ENCODE measurements at places on chromosomes 1 and 21.

DNA sequence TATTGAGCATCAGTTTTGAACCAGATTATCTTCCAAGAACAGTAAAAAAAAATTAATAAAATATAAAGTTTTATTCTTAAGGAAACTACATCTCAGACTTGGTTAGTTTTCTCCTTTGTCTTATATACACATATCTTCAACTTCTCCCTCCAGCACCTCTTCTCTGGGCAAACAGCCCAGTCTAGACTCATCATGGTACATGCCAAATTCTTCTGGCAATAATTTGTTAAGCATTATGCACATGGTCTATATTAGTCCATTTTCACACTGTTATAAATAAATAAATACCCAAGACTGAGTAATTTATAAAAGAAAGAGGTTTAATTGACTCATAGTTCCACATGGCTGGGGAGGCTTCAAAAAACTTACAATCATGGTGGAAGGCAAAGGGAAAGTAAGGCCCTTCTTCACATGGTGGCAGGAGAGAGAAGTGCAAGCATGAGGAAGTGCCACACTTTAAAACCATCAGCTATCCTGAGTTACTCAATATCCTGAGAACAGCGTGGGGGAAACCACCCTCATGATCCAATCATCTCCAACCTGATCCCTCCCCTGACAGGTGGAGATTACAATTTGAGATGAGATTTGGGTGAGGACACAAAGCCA is 108.7 kb upstream of the RNPC3 start:
- no peak for DNase-seq

DNA sequence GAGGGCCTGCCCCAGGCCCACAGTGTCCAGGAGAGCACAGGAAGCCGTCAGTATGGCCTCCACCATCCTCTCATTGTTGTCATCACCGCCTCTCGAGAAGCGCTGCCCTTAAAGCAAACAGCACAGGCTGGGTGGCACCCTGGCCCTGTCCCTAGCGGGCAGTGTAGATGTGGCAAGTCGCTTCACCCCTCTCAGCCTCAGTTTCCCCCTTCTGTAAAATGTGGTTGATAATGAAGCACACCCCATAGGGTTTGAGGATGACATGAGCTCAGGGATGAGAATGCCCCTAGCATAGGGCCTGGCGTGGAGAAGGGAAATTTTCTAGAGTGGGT is 13.4 kb downstream of the PLA2G2F start:
- DNase-seq = no peak

DNA sequence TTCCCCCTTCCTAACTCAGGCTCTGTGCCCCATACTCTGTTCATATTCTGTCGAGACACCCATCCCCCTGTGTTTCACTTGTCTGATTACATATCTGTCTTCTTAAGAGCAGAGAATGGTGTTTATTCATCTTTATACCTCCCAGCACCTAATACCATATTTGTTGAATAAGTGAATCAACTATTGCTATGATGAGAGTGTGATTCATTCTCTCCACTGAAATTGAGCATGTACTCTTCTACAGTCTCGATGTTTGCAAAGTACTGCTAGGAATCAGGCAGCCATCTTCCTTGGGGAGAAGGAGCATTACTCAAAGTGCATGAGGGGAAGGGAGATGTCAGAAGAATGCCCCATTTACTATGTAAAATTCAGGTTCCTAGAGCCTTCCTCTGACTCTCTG is 27.0 kb downstream of the TBX15 start:
- DNase-seq = no peak

GRCh38 chr1:151581451-151581850 is 30.4 kb upstream of the SNX27 start:
- no peak for DNase-seq

- DNase-seq = no peak
These were observed 21.1 kb downstream of the PLA2G4A start for GRCh38 chr1:186849826-186850225.

- DNase-seq = no peak
These were observed 53.3 kb upstream of the GJA8 start for GRCh38 chr1:147849098-147849895.

DNA sequence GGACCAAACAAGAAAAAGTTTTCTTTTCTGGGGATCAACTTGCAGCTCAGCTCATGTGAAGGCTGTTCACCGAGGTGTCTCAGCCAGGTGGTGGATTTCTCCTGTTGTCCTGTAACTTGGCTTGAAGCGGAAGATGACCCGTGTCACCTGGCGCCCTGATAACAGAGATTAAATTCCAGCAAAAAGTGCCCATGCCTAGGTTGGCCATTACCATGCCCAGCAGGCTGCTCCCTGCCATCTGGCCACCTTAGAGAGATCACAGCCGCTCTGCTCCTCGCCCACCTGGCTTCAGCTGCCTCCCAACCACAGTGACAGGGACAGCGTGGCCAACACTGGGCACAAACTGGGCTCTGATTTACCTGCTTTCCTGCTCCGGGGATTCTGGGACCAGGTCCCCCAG is 149.5 kb downstream of the ZBTB18 start:
- no peak for DNase-seq

DNA sequence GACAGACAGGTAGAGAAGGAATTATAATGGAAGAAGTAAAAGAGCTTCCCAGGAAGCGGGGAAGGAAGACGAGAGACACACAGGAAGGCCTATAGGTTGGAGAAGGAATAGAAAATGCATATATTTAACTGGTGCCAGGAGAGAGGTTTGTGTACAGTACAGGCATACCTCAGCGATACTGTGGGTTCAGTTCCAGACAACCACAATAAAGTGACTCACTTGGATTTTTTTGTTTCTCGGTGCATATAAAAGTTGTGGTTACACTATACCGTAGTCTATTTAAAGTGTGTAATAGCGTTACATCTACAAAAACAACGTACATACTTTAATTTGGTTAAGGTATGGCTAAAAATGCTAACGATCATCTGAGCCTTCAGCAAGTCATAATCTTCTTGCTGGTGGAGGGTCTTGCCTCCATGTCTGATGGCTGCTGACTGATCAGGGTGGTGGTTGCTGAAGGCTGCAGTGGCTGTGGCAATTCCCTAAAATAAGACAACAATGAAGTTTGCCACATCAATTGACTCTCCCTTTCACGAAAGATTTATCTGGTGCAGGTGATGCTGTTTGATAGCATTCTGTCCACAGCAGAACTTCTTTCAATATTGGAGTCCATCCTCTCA is 16.0 kb downstream of the YARS1 start:
- DNase-seq = no peak

- no peak for DNase-seq
These were observed 35.4 kb downstream of the SEC16B start for GRCh38 chr1:177934461-177934860.

- DNase-seq = peak; percentile 31
These were observed 42.7 kb downstream of the HSD3B1 start for GRCh38 chr1:119549719-119550132.

GRCh38 chr21:39502631-39503030 is 50.9 kb downstream of the SH3BGR start:
- no peak for DNase-seq

DNA sequence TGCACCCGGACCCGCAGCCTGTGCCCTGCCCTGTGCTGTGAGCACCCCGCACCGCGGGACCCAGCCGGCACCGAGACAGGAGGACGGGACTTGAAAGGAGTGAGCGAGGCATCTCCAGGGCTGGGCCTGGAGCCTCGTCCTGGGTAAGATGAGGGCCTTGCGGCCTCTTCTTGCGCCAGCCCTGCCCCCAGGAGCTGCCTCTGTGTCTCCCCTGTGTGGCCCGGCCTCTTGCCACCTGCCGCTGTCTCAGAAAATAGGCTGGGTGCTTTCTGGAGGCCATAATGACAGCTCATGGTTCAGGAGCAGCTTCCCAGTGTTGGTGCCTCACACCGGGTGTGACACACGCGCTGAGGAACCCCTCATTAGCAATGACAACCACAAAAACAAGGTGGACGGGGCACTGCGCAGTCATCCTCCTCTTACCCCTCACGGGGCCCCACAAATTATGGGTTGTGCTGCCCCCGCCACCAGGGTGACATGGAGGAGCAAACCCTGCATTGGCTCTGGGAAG is 161.5 kb upstream of the C1orf174 start:
- DNase-seq = no peak

- no peak for DNase-seq
These were observed 256.8 kb upstream of the C1orf105 start for GRCh38 chr1:172163498-172164215.

DNA sequence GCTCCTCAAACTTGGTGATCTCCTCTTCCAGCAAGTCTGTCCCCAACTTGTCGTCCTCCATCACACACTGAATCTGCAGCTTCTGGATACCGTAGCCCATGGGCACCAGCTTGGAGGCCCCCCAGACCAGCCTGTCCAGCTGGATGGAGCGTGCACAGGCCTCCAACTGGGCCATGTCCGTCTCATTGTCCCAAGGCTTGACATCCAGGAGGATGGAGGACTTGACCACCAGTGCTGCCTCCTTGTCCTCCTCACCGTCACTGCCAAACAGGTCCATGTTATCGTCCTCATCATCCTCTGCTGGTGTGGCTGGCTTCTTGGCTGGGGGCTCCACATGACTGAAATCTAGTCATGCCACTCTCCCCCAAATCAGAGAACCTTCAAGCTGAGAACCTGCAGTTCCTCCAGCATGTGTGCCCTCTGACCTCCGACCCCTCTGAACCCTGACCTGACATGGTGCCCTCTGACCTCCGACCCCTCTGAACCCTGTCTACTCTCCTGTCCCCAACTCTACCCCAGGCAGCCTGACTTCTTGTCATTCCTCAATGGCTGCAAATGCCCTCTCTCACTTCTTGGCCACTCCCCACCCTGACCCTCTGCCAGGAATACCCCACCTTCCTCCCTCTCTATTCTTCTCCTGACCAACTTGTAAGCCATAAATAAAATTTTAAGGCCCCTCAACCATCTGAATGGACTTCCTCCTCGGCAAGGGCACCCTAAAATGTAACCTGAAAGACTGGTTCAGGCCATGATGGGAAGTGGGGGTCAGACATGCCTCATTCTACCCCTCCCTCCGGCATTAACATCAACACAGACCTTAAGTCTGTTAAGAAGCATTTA is 275.7 kb upstream of the C1orf174 start:
- DNase-seq = no peak

DNA sequence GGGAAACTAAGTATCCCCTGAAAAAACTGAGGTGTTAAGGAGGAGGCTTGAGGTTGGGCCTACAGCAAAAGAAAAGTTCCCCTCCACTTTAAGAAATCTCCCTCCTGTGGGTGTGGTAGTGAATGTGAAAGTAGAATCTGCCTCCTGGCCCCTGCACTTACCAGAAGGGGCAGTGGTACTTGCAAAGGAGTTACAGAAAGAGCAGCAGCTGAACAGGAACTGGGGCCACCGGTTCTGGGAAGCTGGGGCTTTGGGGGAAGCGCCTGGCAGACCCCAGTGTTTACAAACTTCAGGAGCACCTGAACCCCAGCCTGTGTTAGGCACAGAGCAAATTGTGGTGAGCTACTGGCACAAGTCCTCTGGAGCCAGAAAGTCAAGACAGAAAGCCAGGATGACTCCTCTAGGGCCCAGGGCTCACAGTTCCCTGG is 250.2 kb upstream of the FGGY start:
- no peak for DNase-seq

- DNase-seq = no peak
These were observed 399.9 kb upstream of the ADAMTS5 start for GRCh38 chr21:27366646-27367235.

DNA sequence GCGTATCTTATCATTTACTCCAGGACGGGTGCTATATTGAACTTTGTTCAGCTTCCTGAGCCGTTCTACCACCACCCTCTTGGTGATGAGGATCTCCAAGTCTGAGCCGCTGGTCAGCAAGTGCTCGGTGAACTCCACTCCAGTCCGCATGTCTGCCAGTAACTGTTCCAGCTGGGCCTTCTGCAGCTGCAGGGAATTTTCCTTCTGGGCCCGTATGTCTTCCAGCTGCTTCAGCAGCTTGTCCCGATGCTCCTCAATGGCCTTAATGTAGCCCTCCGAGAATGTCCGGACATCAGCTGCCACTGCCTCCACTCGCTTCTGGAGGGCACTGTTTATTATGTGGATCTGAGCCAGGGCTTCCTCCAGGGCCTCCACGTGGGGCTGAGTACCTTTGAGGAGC is 3.4 kb downstream of the TRIM45 start:
- DNase-seq = no peak

DNA sequence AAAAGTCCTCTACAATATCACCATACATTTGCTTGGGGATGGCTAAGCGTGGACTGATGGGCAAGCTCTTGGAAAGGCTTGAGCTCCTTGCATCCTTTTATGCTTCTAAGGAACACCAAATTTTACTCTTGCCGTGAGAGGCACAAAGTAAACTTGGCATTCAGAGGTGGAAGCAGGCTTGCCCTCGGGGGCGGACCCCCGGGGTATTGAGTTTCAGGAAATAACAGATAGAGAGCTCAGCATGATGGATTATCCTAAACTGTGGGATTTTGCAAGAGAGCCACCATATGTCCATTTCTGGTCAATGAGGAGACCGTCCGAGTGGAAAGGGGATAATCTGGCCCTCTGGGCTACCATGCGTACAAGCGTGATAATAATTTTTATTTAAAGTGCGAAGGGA is 14.0 kb downstream of the IFI16 start:
- no peak for DNase-seq

- no peak for DNase-seq
These were observed 7.1 kb downstream of the COL6A1 start for GRCh38 chr21:45988366-45989347.

GRCh38 chr1:18144916-18145647 is 37.5 kb downstream of the IGSF21 start:
- no peak for DNase-seq

DNA sequence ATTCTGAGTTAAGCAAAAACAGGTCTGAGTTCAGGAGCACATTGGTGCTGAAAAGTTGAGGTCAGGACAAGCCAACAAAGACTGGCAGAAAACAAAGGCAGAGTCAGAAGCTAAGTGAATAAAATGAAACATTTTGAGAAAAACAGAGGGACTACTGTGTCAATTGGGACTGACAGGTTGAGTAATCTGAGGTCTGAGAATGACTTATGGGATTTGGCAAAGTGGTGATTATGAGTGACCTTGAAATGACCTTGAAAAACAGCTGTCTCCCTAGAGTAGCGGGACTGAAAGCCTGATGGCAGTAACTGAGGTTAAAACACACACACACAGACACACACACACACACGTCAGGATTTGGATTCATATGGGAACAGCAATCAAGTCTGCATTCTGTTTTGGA is 8.8 kb upstream of the COG2 start:
- DNase-seq = no peak

DNA sequence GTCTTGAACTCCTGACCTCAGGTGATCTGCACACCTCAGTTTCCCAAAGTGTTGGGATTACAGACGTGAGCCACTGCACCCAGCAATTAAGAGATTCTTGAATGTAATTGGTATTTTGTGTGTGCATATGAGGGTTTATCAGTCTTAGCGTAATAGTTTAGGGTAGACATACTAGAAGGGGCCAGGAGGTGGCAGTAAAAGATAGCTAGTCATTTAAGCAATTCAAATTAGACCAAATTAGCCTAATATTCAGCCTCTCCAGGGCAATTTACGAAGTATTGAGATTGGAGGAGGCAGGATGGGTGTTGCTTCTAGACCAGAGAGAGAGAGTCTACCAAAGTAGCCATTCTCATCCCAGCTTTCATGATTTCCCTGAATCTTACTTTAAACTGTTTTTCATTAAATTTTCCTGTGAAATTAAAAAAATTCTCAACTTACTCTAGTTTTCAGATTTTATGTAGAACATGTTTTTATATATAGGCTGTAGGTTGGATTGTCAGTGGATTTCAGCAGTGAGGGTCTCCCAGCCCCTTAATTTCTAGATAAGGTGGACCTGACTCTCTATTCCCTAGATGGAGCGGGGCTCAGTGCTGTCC is 119.7 kb downstream of the HHAT start:
- DNase-seq = peak; percentile 9

All from thyroid gland (tissue), 4 donors.